Activated CD4-positive, CD25-positive, alpha-beta regulatory T cell treated with anti-CD3 and anti-CD28 coated beads, Interleukin-2, amount 50 U/mL, for 72 hours (primary cell): ENCODE measurements at places on chromosomes 12 and 14.
A peak's percentile ranks its signal among the peaks of the same experiment; 100 is the strongest.

DNA sequence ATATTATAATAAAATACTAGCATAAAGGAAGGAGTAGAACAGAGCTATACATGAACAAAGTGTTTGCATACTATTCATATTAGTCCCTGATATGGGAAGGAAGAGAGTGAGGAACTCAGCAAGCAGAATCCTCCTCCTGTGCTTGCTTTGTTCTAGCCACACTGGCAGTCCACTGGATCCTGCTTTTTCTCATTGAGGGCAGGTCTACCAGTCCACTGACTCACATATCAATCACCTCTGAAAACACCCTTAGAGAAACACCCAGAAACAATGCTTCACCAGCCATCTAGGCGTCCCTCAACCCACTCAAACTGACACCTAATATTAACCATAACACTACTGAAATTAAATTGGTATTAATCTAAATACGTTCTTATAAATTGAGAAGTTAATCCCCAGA is 1861.7 kb upstream of the SEL1L start:
- no peak for DNase-seq

GRCh38 chr14:92362781-92363235 is 39.8 kb downstream of the SLC24A4 start:
- no peak for DNase-seq

- DNase-seq: no peak
These were observed 35.5 kb upstream of the LRIG3 start for GRCh38 chr12:58955849-58956248.

DNA sequence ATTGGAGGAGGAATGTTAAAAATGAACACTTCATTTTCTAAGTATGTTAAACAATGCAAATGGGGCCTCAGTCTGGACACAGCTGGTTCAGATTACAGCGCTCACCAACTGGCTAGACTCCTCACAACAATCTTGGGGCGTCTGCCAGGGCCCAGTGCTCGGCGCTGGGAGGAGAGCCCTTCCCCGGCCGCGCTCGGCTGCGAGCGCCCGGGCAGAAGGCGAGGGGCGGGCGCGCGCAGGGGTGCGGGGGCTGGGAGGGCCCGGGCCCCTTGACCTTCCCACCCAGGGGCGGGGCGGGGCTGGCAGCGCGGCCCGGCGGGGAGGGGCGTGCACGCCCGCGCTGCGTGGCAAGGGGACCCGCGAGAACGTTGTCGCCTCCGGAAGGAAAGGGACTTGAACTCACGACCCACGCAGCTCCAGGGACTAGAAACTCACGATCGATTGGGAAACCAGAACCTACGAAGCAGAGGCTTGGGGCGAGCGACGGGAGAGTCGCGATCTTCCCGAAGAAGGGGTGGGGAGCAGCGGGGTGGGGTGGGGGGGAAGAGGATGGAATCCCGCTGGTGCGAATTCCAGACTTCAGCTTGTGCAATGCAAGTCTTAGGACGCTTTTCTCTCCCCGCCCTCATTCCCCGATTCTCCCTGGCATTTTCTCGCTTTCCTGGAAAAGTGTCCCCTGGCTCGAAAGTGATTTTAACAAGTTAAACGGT is at the start of gene FBLN5:
TSS of gene FBLN5 (minus strand) at position 220 of the 710 bp plus-strand sequence. CDS start 465 bp downstream, outside the sequence.
- DNase-seq: peak; percentile 37

- DNase-seq: no peak
These were observed 244.7 kb downstream of the MSRB3 start for GRCh38 chr12:65522956-65523860.

DNA sequence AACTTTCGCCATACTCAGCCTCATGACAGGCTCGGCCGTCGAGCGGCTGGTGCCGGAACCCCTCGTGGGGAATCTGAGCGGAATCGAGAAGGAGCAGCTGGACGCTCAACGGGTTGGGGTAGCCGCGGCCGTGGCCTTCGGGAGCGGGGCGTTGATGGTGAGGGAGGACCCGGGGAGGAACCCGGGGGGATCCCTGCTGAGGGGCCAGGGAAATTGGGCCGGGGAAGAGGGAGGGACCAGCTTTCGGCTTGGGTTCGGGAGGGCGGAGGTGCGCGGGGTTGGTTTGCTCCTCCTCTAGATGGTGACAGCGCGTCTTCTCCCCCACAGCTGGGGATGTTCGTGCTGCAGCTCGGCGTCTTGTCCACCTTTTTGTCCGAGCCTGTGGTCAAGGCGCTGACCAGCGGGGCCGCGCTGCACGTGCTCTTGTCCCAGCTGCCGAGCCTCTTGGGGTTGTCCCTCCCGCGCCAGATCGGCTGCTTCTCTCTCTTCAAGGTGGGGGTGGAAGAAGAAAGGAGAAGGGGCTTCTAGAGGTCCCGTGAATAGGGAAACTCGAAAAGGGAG is 9.8 kb downstream of the ARHGEF25 start:
- no peak for DNase-seq

DNA sequence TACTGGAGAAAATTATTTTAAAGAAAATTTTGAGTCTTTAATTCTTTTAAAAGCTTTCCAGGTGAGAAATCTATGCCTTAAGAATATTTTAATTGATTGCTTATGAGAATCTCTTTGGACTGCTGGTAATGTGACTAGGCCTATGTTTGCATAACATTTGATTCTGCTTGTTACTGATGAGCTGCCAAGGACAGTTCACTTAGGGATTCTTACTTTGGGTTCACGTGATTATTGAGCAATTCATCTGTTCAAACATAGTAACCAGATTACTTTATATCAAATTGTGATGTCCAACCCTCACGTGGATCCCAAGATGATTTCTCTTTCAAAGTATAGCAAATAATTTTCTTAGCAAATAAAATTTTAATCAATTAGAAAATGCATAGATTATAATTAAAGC is 27.4 kb upstream of the ABCD2 start:
- no peak for DNase-seq

- no peak for DNase-seq
These were observed 22.1 kb upstream of the ITPK1 start for GRCh38 chr14:93137864-93138263.
